NCI-H460 (cell line): ENCODE measurements at places on chromosomes 2 and 18. TPM values are rescaled to one million over a fixed set of nuclear protein-coding genes. Genes with fewer than 3 reads are reported as not detected.

The OBSL1 gene
- total RNA-seq, result 10.0 and 10.6 TPM in 2 replicates

The CFAP65 gene
- not detected in 2 replicates for total RNA-seq

The HSPE1 gene
- total RNA-seq, result 326 and 343 TPM in 2 replicates

The SLC4A5 gene
- 0.40 and 1.6 TPM in 2 replicates for total RNA-seq

The CABLES1 gene
- 3.2 and 3.5 TPM in 2 replicates for total RNA-seq

The DSC2 gene
- total RNA-seq, result 13.3 and 15.1 TPM in 2 replicates

The C18orf54 gene
- 4.8 and 5.7 TPM in 2 replicates for total RNA-seq

The MTCL1 gene
- total RNA-seq, result 27.0 TPM in 2 replicates

The METTL4 gene
- total RNA-seq, result 14.7 and 15.1 TPM in 2 replicates

The FAM210A gene
- total RNA-seq, result 11.2 and 20.3 TPM in 2 replicates

The DUSP28 gene
- total RNA-seq, result 4.7 and 4.9 TPM in 2 replicates

The LRRC30 gene
- not detected in 2 replicates for total RNA-seq

The ITGA4 gene
- 0.07 TPM in 1 of 2 replicates, not detected in the other for total RNA-seq

The CTAGE1 gene
- total RNA-seq, result not detected in 2 replicates

The FAHD2B gene
- total RNA-seq, result 27.4 and 27.8 TPM in 2 replicates

The SRD5A2 gene
- total RNA-seq, result 0.05 TPM in 1 of 2 replicates, not detected in the other

The ATOH8 gene
- 0.89 and 1.4 TPM in 2 replicates for total RNA-seq

The PARD3B gene
- total RNA-seq, result 5.8 and 13.8 TPM in 2 replicates

The NTSR2 gene
- not detected in 2 replicates for total RNA-seq

The DSG4 gene
- total RNA-seq, result not detected in 2 replicates

The ST6GAL2 gene
- not detected in 2 replicates for total RNA-seq

The NAT8 gene
- total RNA-seq, result not detected in 2 replicates

The CTDSP1 gene
- total RNA-seq, result 63.8 and 68.7 TPM in 2 replicates

The C2orf15 gene
- 0.27 TPM in 1 of 2 replicates, not detected in the other for total RNA-seq

The SIX2 gene
- total RNA-seq, result 0.15 TPM in 1 of 2 replicates, not detected in the other

The GPR17 gene
- total RNA-seq, result not detected in 2 replicates

The CNTNAP5 gene
- total RNA-seq, result not detected in 2 replicates

The ACTG2 gene
- not detected in 2 replicates for total RNA-seq

The MEP1B gene
- total RNA-seq, result 0.20 TPM in 1 of 2 replicates, not detected in the other

The SH3RF3 gene
- total RNA-seq, result 0.23 and 0.32 TPM in 2 replicates

The GCKR gene
- total RNA-seq, result not detected in 2 replicates

The HOXD12 gene
- 0.20 TPM in 1 of 2 replicates, not detected in the other for total RNA-seq

The SLC11A1 gene
- 0.32 and 1.2 TPM in 2 replicates for total RNA-seq

The FBLN7 gene
- total RNA-seq, result 0.40 and 1.0 TPM in 2 replicates

The CXCR1 gene
- total RNA-seq, result not detected in 2 replicates

The GKN1 gene
- 1.6 and 2.1 TPM in 2 replicates for total RNA-seq

The FOXD4L1 gene
- total RNA-seq, result 0.25 TPM in 1 of 2 replicates, not detected in the other

The DCDC2C gene
- not detected in 2 replicates for total RNA-seq
